ENCODE measurements at places on chromosomes 5 and 9.
A peak's percentile ranks its signal among the peaks of the same experiment; 100 is the strongest.

- DNase-seq: no peak
Measured at GRCh38 chr5:136409000-136409399, 43.7 kb upstream of the TRPC7 start.

- DNase-seq: no peak
Measured at GRCh38 chr5:14793851-14794250, 77.7 kb downstream of the ANKH start.

DNA sequence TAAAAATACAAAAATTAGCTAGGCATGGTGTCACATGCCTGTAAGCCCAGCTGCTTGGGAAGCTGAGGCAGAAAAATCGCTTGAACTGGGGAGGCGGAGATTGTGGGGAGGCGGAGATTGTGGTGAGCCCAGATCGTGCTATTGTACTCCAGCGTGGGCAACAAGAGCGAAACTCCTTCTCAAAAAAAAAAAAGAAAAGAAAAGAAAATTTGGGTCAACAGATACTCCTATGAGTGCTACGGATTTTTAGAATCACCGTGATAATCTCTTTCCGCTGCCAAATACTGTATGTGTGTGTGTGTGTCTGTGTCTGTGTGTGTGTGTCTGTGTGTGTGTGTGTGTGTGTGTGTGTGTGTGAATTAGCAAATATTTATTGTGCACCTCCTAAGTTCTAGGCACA, 64.4 kb downstream of the ARRDC3 start:
- no peak for DNase-seq

- DNase-seq: no peak
Measured at GRCh38 chr9:72575666-72576065, 54.3 kb downstream of the TMC1 start.

- peak; percentile 6 for DNase-seq
Measured at GRCh38 chr9:98775831-98776441, 20.4 kb downstream of the ANKS6 start.

- no peak for DNase-seq
Measured at GRCh38 chr9:99109522-99109921, 4.6 kb downstream of the TGFBR1 start.

DNA sequence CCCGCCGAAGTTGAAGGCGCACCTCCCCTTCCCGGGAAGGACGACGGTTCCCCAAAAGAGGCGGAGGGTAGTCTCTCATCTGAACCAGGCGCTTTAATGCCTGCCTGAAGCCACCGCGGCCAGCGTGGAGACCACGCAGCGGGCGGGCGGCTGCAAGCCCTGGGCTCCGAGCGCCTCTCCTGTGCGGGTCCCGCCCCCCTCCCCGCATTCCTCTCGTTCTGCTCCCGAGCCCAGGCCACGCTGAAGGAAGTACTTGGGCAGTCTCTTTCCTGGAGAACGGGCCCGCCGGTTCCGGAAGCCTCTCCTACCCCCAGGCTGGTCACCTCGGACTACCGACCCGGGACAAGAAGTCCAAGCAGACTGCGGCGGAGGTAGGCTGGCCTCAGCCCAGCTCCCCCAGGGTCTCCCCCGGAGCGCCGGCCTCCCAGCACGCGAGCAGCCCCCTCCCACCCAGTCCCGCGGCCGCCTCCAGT, 571 bp downstream of the PPIC start:
- DNase-seq: no peak

DNA sequence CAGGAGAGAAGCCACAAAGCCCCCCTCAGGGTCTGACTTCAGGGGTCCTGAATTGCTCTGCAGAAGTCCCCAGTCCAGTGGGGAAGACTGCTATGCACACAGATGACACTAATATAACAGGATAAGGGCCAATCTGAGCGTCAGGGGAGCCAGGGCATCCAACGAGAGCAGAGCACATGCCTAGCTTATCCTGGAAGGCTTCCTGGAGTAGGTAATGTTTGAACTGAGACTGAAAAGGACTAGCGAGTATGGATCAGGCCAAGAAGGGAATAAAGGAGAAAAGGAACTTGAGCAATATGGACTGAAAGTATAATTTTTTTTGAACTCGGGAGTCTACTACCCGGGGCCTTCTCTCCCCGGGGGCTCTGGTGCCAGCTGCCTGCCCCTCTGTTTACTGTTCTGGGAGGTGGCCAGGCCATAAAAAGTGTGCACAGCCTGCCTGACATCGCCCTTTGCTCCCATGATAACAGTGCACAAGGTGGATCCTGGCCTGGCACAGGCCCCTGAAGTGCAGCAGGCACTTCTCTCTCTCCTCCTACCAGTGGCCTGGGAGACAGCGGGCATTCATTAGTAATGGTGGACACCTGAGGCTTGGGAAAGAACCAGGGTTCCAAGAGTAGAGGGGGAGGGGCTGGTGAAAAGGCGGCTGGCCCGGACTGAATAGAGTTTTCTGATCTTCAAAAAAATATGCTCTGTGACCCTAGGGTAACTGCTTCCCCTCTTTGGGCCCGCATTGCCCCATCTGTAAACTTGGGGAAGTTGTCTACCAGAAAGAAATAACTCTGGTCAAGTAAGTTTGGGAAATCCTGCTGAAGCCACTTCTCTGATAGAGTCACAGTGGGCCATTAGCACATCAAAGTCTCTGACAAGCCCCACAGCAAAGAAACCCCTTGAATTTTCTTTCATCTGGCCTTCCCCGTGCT, 4.6 kb upstream of the SLC6A7 start:
- no peak for DNase-seq

- no peak for DNase-seq
Measured at GRCh38 chr5:126368239-126368812, 54.9 kb upstream of the GRAMD2B start.

- DNase-seq: no peak
Measured at GRCh38 chr5:112329419-112330090, 89.5 kb downstream of the EPB41L4A start.

GRCh38 chr9:97491216-97491999, 10.1 kb upstream of the TMOD1 start:
- no peak for DNase-seq

GRCh38 chr9:107462691-107463090, 26.9 kb downstream of the KLF4 start:
- DNase-seq: no peak

DNA sequence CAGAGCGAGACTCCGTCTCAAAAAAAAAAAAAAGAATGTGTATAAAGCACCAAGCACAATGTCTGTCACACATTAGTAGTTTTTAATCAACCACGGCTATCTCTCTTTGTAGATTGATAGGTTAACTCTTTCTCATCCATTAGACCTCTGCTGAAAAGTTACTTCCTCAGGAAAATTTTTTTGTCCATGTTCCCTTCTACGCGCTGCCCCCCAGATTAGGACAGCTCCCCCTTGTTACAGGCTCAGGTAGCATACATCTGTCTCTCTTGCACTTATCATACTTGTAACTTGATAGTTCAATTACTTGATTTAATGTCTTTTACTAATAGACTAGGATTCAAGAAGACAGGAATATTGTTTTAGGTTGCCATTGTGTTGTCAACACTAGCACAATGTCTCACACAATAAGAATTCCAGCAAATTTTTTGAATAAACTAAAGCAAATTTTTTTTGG, 1.5 kb downstream of the SPDL1 start:
- DNase-seq: no peak

DNA sequence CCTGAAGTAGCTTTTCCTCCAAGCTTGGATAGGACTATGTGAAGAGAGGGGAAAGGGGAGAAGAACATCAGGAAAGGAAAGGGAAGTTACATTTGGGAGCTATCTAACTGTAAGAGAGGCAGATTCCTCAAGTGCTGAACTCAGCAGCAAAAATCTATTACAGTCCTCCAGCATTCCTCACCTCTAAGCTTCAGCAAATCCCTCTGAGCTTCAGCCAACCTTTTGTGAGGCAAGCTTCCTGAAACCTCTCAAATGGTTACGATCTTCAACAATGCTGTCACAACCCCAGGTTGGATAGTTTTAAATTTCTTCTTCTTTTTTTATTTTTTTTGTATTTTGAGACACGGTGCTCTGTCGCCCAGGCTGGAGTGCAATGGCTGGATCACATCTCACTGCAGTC, 2.5 kb upstream of the RNF38 start:
- DNase-seq: no peak

GRCh38 chr9:79953908-79954307, 382.1 kb downstream of the TLE4 start:
- no peak for DNase-seq

GRCh38 chr9:122112238-122112637, 19.1 kb upstream of the TTLL11 start:
- DNase-seq: no peak

GRCh38 chr9:31140316-31140715, 1244.1 kb upstream of the ACO1 start:
- DNase-seq: no peak

GRCh38 chr5:145752947-145753346, 82.2 kb downstream of the PRELID2 start:
- DNase-seq: no peak

DNA sequence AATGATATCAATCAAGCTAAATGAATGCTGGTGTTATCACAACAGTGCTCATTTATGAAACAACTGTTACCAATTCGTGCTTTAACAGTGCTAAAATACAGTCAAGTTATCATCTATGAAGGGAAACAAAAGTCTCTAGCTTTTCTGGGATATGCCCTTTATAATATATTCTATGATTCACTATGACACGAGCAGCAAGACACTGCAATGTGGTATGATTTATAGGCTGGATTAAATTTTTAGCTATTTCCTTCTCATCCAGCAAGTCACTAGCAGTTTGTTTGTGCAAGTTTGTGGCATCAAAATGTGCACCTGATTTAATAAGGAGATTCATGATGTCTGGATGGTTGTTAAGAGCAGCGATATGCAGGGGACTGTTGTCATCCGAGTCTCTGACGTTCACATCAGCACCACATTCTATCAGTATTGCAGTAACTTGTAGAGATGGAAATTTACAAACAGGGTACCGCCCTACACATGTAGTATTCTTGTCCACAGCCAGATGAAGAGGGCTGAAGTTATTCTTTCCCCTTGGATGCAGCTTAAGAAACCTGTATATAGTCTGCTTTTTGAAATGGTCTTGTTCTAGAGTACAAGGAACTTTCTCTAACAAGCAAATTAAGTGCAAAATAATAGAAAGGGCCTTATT, 20.3 kb downstream of the FEM1C start:
- no peak for DNase-seq

DNA sequence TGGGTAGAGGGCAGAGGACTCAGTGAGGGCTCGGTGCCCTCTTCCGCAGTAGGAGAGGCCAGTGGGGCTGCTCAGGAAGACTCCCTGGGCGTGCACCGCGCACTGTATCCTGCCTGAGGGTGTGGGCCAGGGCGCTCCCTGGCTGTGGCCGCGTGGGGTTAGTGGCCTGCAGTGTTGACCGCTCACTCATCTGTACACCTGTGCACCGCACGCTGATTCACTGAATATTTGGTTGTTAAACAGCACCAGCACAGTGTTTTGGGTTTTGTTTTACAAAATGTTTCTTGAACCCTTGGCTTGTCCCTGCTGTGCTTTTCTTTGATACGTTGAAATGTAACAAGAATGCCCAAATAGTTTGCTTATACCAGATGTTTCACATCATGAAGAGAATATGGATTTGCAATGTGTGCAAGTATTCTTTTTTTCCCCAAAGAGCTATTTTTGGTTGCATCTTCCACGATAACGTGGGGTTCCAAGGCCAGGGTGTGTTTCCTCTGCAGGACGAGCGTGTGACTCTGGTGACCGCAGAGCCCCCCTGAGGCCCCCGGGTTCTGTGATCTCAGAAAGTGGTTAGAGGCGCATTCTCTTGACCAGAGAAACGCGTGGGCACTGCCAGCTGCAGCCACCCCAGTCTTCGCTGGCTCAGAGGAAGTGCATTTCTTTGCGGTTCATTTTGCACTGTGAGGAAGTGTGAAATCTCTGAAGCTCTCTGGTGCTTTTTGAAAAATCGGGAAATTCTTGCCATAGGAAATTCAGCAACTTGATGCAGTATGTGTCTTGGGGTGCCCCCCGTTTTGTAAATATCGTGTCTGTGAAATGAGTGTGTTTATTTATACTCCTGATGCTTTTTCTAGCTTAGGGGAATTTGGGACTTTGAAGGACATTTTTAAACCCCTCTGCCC, 46.9 kb downstream of the AHRR start:
- DNase-seq: no peak

GRCh38 chr9:87256973-87257372, 240.7 kb upstream of the DAPK1 start:
- DNase-seq: no peak

- no peak for DNase-seq
Measured at GRCh38 chr9:109251080-109251775, 69.6 kb downstream of the EPB41L4B start.

DNA sequence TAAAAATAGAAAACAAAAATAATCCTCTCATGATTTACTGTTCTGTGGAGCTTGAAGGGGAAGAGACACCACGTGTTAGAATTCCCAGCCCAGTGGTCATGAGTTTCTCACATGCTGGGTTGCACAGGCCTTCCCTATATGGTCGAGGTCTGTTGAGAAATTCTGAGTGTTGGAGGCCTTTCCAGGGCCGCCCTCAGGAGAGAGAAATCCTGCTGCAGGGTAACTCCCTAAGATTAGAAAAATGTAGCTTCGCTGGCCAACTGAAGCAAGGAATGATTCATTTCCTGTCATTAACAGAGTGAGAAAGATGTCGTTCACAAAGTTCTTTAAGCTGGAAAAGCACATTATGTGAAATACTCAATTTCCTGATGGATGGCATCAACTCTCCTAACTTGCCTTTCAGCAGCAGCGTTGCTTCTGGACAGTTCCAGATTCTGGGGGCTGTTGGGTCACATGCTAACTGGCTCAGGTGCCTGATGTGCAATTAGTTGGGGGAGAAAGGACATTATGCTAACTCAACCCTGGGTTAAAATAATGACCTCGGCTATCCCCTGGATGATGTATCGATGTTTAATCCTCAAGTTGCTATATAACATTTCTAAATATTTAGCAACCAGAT, 104.8 kb upstream of the CD180 start:
- DNase-seq: no peak

DNA sequence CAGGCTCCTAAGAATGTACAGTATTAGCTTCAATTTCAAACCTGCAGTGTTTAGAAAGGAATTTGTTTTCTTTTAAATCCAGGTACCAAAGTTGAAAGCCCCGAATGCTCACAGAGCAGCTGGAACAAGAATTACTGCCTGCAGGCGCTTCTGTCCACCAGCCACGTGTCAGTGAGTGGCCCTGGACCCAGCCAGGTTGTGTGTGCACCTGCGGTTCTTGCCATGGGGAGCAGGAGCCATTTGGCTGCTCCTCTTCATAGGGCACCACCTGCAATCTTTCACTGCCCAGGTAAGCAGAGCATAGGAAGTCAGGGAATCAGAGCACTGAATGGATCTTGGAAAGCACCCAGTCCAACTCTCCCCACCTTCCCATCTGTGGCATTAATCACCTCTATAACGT, 79.5 kb upstream of the PIP5K1B start:
- no peak for DNase-seq

DNA sequence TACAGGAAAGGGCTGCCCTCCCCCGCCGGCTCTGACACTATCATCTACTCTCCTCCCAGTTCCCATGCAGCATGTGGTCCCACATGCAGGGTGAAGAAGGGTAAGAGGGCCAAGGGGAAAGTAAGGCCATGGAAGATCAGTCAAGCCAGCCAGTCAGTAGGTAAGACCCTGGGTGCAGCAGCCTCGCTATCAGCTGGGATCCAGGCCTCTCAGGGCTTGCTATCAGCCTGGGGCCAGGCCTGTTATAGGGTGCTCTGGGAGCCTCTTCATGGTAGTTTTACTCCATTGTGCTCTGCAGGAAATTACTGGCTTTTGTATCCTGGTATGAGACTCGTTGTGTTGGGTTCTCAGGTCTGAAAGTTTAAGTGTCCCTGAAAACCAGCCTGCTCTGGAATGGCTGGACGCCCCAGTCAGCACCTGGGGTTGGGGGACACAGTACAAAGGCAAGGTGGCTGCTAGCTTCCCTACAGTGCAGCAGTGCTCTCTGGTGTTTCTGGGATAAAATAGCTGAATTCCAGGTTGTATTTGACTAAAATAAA, 21.4 kb downstream of the SLC22A4 start:
- DNase-seq: no peak

- no peak for DNase-seq
Measured at GRCh38 chr9:2583308-2584013, 38.1 kb upstream of the VLDLR start.

Data from NCI-H2227 treated with DMSO at 0.1 percent for 48 hours (cell line).